Nephron progenitor cell (in vitro differentiated cells): ENCODE measurements at places on chromosomes 11 and 22.
A peak's percentile ranks its signal among the peaks of the same experiment; 100 is the strongest.

DNA sequence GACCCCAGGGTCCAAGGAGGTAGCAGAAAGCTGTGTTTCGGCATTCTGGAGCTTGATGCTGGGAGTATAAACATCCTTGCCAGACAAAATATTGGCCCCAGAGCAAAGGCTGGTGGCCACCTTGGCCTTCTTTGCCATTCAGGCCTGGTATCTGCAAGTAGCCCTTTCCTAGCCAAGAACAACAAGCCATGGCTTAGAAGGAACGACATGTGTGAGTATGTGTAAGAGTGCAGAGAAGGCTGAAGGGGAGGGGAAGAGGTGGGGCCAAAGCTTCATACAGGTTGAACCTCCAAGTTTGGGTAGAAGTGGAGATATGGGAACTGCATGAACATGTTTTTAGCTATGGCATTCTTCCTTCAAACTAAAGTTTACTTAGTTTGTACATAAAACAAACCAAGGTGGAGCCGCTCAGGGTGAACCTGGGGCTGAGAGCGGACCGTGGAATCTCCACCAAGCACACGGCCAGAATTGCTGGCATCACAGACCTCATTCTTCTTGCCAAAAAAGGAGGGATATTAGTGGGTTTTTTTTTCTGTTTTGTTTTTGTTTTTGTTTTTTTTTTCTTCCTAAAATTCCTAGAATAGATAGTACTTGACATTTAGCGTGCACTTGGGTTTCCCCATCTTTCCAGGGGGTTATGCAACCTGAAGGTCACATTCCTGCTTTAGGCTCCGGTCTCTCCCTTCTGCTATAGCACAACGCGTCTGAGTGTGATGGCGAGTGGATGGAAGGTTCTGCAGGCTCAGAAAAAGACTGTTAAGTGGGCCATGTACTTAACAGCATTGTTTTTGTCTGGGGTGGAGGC lies 70.9 kb downstream of the ADAMTS15 start:
- DNase-seq: no peak

DNA sequence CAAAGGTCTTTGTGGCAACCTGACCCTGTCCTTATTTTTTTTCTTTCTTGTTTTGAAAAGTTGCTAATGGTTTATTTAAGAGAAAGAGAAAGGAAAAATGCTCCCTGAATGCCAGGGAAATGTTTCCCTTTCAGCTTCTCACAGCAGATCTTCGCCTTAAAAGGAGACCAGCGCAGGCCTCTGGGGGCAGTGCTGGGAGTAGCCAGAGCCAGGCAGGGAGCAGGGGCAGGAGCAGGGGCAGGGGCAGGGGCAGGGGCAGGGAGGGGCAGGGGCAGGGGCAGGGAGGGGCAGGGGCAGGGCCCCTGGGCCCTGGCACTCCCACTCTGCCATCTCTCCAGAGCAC lies 5.1 kb downstream of the MOB2 start:
- no peak for DNase-seq

DNA sequence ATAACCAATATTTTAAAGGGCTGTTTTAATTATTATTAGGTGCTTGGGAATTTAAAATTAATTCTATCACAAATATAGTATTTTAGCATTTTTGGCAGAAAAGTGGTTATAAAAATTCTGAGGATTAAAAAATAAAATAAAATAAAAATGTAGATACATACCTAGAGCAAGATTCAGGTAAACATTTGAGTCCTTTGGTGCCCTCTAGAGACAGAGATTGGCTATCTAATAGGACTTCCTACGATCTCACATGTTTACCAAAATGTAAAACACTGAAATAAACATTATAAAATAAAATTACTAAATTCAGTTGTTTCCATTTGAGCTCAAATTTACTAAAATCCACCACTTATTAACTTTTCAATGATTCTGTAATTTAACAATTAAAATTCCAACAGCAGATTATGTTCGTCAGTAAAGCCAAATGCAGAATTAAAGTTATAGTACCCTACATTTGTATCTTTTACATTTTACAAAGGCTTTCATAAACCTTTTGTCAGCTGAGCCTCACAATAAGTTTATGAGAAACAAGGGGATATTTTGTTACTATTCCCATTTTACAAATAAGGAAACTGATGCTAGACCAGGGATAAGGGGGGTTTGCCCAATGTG lies 27.7 kb downstream of the SLC36A4 start:
- DNase-seq: no peak

DNA sequence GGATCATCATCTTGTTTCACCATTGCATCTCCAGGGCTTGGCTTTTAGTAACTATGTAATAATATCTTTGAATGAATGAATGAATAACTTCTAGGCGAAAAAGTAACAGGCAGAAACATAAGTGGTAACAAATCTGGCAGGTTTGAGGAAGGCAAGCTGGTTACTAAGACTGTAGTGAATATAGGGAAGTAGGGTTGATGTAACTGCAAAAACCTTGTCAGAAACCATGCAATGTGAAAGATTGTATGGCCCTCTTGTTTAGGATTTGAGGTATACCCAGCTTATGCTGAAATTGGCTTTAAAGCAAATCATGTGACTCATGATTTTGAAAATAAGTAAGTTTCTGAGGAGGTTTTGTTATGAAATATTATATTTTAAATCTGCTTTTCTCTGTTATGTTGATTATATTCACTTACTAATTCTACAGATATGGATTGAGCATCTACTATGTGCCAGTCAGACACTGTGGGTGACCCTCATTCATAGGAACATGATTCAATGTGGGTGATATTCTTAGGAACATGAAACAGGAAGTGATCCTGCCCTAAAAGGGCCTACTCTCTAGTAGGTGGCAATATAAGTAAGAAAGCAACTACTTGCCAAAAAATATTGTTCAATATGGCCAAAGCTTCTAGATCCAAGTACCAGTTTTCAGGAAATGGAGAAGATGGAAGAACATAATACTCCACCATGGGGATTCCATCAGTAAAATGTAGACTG lies 115.5 kb upstream of the CCDC90B start:
- no peak for DNase-seq

- no peak for DNase-seq
These were observed 17.1 kb upstream of the SYVN1 start for GRCh38 chr11:65151331-65151899.

DNA sequence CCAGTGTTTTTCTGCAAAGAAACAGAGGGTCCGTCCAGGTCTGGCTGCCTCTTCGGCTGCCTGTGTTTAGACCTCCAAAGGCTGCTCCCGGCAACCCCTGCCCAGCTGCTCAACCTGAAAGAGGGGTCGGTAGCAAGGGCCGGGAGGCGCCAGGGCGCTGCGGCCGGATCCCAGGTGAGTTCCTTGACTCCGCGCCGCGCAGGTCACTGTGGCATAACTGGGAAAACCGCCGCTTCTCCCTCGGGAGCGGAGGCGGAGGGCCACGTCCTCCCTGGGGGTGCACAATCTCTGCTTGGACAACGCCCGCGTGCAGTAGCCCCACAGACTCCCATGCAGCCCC lies 1.0 kb upstream of the BRSK2 start:
- peak; percentile 39 for DNase-seq

DNA sequence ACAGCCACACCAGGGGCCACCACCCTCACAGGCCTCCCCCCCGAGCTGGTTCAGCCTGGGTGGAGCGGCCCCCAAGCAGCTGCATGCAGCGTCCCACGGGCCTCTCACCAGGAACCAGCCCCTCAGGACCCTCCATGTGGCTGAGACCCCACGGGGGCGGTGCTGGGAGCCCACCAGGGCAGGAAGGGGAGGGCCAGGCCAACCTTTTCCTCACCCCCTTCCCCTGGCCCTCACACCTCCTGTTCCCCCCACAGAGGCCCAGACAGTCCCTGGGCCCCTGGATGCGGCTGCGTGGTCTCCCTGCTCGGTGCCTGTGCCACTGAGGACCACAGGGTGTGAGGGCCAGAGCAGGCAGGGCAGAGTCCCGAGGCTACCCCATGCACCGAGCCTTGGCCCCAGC lies 46.5 kb downstream of the MOB2 start:
- no peak for DNase-seq
